Lung (tissue), 17 donors: ENCODE measurements at places on chromosomes 11 and 22.

GRCh38 chr11:85893395-85893794 is 38.2 kb downstream of the CCDC83 start:
- no peaks in the 10 kb centered on the region for H3K27me3 ChIP-seq
- H3K4me1 ChIP-seq = no peaks in the 10 kb centered on the region
- H3K27ac ChIP-seq = no peak overlapping the region
- no peak for DNase-seq

DNA sequence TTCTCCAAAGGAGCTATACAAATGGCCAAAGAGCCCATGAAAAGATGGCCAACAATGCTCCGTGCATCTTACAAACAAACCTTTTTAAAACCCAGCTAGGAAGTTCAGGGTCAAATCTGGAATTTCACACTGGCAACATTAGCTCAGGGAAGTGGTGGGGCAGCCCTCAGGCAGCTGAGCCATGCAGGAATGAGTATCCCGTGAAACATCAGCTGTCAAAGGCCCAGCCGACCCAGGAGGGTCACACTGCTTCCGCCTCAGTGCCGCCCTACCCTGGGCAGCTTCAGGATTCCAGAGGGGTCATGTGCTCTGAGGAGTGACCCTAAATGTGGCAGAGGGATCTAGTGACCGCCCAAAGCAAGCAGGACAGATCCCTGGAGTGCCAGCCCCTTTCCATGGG is 73.4 kb downstream of the LINC01488 start:
- no peaks in the 10 kb centered on the region for H3K27me3 ChIP-seq
- H3K27ac ChIP-seq = no peak overlapping the region
- no peak overlapping the region for H3K4me3 ChIP-seq
- DNase-seq = no peak

DNA sequence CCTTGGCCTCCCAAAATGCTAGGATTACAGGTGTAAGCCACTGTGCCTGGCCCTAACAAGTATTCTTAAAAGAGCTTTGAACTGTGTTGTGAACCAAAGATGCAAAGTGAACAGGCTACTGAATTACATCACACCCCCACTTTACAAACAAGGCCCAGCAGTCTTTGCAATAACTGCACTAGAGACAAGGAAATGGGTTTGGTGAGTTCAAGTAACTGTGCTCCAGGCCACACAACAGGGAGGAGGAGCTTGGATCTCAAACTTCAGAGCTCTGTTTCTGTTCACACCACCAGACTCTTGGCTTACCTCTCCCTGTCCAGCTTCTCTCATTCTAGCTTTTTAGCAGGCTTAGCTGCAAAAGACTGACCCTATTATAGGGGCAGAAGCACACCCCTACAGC is 30.4 kb upstream of the RASL10A start:
- H3K27ac ChIP-seq = no peak overlapping the region
- no peaks in the 10 kb centered on the region for H3K27me3 ChIP-seq
- peaks cover 6% of the 10 kb centered on the region for H3K4me1 ChIP-seq
- no peak for DNase-seq
- H3K36me3 ChIP-seq = peaks cover 18% of the 10 kb centered on the region
- H3K4me3 ChIP-seq = no peak overlapping the region

GRCh38 chr11:9528573-9529333 is 44.7 kb upstream of the WEE1 start:
- no peak overlapping the region for H3K27ac ChIP-seq
- no peaks in the 10 kb centered on the region for H3K36me3 ChIP-seq
- H3K4me3 ChIP-seq = no peak overlapping the region
- no peaks in the 10 kb centered on the region for H3K27me3 ChIP-seq
- peaks cover 4% of the 10 kb centered on the region for H3K4me1 ChIP-seq
- DNase-seq = peak; percentile 20
